ENCODE measurements at places on chromosomes 4 and X.

DNA sequence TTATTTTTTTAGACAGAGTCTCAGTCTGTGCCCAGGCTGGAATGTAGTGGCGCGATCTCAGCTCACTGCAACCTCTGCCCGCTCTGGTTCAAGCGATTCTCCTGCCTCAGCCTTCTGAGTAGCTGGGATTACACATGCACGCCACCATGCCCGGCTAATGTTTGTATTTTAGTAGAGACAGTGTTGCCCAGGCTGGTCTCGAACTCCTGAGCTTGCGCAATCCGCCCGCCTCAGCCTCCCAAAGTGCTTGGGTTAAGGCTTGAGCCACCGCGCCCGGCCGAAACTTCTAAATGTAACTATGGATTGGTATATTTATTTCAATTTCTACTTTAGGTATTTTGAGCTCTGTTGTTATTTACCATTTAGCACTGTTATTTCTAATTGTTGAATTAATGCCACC lies 79.4 kb downstream of the FAM193A start:
- DNase-seq = no peak

DNA sequence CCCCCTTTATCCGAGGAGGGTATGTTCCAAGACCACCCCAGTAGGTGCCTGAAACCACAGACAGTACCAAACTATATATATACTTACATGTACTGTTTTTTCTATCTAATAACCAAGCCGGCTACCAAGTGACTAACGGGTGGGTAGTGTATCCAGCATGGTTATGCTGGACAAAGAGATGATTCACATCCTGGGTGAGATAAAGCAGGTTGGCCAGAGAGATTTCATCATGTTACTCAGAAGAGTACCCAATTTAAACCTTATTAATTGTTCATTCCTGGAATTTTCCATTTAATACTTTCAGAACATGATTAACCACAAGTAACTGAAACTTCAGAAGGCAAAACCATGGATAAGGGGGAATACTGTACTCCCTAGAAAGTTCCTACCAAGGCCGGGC lies 46.5 kb downstream of the RFC1 start:
- DNase-seq = no peak

DNA sequence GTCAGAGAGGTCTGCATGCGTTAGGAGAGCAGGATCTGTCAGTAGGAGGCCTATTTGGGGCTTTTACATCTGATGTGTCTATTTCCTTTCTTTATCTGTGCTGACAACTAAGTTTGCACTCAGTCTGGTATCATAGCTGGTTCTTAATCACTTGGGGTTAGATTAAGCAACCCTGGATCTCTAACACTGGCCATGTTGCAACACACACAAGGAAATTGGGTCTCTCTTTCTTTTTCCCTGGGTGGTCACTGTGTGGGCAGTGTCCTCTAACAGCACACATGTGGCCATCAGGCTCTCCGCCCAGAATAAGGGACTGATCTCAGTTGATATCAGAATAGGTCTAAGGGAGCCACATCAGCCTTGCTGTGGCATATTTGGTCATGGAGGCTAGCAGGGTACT lies 38.9 kb downstream of the IGFBP7 start:
- no peak for DNase-seq

- DNase-seq = no peak
These were observed 385.6 kb upstream of the PCDH10 start for GRCh38 chr4:132763465-132763864.

DNA sequence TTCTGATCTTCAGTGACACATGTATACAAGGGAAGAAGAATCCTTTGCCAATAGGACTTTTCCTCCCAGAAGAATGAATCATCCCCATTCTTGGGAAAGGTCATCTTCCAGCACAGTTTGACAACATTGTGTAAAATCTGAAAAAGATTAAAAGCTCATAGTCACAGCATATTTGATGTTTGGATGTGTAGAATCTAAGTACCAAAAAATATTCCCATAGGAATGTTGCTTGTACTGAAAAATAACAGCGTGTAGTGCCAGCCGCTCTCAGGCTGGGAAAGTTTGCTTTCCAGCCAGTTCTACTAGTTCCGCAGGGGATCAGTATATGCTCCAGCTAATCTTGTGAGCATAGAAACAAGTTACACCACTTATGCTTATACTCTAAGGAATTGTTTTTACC lies 74.7 kb upstream of the IL13RA1 start:
- DNase-seq = no peak

DNA sequence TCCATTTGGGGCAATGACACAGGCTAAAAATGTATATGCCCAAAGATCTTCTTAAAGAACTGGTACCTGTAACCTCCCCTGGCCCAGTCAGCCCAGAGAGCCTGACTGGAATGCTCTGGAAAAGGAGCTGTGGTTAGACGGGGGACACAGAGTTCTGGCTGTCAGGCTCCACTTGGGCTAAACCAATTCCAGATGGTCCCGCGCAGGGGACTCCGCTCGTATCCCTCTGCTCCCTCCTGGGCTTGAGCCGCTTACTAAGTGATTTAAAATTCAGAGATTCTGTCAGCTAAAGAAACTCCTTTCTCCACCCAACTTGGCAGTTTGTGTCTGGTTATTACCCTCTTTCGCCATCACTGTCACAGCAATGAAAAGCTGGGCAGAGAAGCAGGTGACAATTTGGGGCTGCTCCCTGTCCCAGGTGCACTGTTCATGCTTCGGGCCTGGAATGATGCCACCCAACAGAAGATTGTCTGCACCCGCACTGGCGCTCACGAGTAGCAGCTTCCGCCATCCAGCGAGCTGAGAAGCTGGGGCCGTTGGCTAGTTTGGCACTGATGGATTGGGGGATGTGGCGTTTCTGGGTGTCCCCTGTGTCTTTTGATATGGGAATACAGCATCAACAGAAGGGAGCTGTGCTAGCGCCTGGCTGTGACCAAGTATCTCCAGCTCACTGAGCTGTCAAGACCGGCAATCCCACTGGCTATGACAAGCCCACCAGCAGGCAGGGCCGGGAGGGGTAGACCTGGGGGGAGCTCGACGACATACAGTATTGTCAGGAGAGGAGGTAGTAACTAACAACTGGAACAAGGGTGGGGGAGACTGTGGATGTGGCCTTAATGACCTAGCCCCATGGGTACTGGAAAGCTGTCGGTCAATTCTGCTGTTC lies 6.7 kb upstream of the IRAK1 start:
- DNase-seq = no peak

DNA sequence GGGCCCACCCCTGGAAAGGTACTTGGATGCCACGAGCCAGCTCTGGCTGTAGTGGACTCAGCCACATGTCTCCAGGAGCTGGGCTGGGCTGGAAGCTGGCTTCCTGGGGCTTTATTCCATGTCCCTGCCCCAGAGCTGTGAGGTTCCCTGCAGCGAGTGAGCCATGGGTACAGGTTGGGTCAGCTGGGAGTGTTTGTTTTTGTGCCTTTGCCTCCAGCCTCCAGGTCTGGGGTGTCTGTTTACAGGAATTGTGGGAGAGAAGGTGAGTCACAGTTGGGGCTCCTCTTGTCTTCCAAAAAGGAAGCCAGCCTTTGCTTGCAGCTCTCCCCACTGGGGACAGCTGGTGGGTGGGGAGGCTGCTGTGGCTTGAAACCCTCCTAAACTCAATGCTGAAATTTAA lies 21.5 kb downstream of the SORCS2 start:
- DNase-seq = no peak

- no peak for DNase-seq
These were observed 211.0 kb downstream of the KCTD8 start for GRCh38 chr4:44237643-44238042.

DNA sequence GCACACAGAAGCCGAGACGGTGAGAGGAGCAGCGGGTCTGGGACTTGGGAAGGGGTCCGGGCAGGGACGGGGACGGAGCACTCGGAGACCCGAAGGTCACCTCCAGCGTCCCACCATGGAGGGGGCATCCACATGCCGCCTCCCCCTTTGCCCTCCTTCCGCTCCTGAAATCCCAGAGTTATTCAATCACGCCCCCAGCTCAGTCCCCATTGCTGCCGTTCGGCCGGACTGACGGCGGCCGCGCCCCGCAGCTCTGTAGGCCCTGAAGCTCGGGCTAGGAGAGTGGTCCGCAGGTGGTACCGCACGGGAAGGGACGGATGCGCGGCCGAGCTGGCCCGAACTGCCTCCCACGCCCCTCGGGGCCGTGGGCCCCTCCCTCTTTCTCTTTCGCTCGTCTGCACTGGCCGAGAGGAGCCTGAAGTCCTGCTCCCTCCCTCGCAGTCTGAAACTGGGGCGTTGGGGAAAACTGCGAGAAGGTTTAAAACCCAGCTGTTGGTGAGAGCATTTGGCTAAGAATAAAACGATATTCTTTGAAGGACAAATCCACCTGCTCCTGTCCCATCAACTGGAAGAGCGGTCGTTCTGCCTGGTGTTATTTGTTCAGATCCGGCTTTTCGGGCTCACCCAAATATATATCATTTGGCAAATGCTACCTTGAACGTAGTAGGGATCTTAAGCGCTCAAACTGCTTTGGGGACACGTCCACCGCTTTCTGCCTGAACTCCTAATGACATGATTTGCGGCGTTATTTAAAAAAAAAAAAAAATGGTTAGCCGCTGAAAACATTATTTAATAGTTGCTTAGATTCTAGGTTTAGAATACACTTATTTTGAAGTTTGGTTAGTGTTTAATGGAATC lies 719 bp downstream of the USO1 start:
- DNase-seq = peak; percentile 25

- no peak for DNase-seq
These were observed 11.9 kb upstream of the AREG start for GRCh38 chr4:74433043-74433442.

GRCh38 chr4:40196724-40197281 lies at the start of gene RHOH:
Gene RHOH (plus strand): TSS chr4:40197031. CDS start chr4:40243387, 46,356 bp downstream.
- peak; percentile 73 for DNase-seq

DNA sequence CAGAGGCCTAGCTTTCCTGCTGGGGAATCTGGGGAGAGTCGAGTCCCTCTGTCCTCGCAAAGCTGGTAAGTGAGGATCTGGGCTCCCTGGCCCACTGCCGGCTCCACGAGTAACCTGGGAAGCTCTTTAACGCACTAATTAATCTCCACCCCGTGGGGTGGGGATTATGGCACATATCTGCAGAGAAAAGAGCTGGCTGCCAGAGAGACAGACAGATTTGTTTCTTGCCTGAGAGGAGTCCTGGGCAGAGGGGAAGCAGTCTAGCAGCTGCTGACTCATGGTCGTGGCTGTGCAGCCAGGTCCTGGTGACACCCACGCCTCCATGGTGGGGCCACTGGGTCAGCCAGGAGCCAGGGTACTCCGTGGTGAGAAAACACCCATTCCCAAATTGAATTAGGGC lies 14.0 kb downstream of the SORCS2 start:
- no peak for DNase-seq

- DNase-seq = no peak
These were observed 76.7 kb upstream of the IGSF1 start for GRCh38 chrX:131365766-131366165.

DNA sequence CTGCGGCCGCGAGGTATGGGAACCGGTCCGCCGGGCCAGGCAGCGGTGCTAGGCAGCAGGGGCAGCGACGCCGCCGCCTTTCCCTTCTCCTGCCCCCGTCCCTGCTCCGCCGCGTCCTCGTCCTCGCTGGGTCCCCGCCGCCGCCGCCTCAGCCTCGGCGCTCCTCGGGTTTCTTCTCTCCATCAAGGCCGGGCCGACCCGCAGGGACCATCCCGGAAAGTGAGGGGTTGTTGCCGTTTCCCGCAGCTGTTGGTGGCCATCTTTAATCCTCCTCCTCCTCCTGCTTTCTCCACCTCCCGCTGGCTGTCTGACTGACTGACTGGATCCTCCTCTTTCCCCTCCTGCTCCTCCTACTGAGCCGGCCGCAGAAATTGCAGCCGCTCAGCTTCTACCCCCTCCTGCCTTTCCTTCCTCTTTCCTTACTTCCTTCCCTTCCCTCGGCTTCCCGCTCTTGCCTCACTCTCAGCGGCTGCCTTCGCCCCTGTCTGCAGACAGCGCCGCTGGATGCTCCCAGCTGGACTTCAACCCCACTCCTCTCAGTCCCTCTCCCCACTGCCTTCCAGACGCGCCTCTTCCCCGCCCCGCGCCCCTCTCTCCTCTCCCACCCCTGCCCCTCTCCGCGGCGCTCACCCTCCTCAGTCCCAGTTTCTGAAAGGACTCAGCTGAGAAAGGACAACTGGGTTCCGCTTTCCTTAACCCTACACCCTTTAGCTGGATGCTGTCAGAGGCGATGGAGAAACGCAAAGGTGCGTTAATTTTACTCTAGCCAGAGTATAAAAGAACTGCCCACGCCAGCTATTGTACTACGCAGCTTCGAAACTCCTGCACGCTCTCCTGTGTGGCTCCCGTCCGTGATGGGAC lies at the start of gene WDFY3:
TSS of gene WDFY3 (minus strand) at position 309 of the 861 bp plus-strand sequence. CDS start 106,099 bp downstream, outside the sequence.
- no peak for DNase-seq

- DNase-seq = no peak
These were observed 1963.1 kb upstream of the TENM3 start for GRCh38 chr4:180280076-180280475.

GRCh38 chr4:110897784-110898183 lies 274.9 kb upstream of the PITX2 start:
- no peak for DNase-seq

DNA sequence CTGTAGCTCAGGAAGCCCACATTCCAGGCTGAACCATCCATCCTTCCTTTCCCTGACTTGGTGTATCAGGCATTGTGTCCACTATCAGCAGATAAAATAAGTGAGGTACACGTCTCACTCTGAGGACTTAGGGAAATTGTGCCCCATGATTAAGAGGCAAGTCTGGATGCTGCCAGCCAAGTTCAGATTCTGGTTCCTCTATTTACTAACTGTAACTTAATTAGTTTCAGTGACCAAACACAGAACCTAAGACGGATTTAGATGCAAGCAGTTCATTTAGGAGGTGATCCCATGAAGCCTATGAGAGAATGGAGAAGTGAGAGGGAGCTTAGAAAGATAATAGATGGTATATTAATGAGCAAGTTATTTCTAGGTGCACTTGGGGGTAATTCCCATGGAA lies 56.6 kb upstream of the PACRGL start:
- no peak for DNase-seq

DNA sequence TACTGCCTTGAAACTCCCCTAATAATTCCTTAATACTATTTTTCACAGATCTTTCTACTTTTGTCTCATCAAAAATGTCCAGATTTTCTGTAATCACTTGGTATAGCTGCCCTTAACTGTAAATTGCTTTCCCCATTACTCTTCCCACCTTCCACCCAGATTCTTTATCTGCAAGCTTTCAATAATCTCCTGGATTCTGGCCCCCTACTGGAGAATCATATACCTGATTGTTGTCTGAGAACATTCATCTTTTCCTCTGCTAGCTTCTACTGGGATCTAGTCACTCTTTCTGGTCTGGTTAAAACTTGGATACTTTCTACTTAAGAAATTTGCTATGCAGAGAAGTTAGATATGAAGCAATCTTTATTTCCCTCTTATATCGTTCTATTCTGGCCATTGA lies 552.6 kb downstream of the PCDH19 start:
- DNase-seq = no peak

DNA sequence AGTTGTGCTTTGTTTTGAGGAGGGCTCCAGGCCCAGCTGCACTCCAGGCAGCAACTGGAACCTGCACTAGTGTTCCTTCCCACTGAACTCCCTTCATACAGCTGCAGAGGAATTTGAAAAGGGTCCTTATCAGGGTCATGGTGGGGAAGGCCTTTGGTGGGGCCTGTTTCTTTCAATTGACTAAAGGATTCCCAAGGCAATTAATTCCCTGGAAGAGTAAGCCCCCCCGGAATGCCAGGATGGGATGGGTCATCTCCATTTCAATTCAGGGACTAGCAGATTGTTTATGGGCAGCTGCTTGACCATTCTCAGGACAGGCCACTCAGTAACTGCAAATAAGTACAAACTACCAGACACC lies 45.3 kb downstream of the TSC22D3 start:
- DNase-seq = no peak

All from effector CD8-positive, alpha-beta T cell (primary cell).